ENCODE measurements at places on chromosomes 7 and 10. TPM values are rescaled to one million over a fixed set of nuclear protein-coding genes. Genes with fewer than 3 reads are reported as not detected.

DNA sequence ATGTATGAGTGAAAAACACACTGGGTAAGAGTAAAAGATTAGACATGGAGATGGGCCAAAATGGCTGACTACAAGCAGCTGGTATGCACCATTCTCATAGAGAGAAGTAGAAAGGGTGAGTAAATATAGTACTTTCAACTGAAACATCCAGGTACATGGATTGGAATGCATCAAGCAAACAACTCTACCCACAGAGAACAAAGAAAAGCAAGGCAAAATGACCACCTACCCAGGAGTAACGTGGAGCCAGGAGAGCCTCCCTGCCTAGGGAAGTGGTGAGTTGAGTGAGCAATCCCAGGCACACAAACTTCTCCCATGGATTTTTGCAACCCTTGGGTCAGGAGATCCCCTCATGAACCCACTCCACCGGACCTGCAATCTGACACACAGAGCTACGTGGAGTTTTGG, 212.8 kb downstream of the PTN start:
- DNase-seq, result no peak

Gene LRIT1
- total RNA-seq, result not detected

DNA sequence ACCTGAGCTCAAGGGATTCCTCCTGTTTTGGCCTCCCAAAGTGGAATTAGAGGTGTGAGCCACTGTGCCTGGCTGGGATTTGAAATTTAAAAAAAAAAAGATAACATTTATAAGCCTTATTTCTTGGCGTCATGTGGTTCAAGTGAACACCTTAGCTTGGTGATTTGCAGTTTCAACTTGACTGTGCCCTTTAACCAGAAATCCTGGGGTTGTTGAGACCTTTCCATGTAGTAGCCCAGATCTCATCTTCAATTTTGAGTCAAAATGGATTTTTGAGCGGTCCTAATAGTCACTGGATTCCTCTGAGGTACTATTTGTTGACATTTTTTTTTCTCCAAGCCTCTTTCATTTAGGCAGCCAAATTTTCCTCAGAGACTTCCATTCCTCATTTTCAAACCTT, 29.5 kb upstream of the FBXW4 start:
- DNase-seq, result no peak

GRCh38 chr10:48792687-48793096, 108.0 kb downstream of the WDFY4 start:
- no peak for DNase-seq

GRCh38 chr7:106062006-106062405, 50.1 kb downstream of the SYPL1 start:
- no peak for DNase-seq

Gene ELOVL3
- not detected for total RNA-seq

DNA sequence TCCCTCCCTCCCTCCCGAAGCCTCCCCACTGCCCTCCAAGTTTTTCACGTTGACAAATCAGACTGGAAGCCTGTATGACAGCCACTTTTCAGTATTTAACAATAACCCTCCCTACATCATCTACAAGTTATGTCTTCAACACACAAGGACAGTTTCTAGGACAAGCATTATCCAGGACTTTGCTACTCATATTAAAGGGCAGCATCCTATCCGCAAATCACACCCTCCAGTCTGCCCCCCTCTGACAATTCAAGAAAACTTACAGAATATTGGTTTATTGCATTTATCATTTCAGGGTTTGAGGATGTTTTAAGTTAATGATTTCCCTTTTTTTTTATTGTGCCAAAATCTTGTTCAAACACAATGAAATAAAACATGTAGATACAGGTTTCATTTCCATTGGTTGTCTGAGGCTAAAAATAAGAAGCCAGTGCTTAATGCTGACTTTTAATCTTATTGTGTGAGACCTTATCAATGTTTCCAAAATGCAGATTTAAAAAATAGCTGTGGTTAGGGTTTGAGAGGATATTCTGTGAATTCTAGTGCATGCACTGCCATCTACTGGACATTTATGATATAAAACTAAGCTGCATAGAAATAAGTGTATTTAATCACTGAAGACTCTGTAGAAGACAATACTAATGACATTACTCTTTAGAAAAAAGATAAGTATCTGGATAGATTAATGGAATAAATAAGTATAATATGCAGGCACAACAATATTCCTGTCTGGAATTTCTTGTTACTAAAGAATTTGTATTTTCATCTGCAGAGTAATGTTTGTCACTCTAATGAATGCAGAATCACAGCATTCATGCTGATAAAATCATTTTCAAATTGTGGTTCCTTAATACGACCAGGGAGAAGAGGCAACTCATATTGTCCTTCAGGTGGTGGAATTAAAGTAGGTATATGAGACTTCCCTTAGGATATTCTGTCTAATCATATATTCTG, 64.1 kb downstream of the CAV1 start:
- no peak for DNase-seq

- no peak for DNase-seq
Observed at GRCh38 chr10:9895981-9896380, 1121.7 kb upstream of the CELF2 start.

DNA sequence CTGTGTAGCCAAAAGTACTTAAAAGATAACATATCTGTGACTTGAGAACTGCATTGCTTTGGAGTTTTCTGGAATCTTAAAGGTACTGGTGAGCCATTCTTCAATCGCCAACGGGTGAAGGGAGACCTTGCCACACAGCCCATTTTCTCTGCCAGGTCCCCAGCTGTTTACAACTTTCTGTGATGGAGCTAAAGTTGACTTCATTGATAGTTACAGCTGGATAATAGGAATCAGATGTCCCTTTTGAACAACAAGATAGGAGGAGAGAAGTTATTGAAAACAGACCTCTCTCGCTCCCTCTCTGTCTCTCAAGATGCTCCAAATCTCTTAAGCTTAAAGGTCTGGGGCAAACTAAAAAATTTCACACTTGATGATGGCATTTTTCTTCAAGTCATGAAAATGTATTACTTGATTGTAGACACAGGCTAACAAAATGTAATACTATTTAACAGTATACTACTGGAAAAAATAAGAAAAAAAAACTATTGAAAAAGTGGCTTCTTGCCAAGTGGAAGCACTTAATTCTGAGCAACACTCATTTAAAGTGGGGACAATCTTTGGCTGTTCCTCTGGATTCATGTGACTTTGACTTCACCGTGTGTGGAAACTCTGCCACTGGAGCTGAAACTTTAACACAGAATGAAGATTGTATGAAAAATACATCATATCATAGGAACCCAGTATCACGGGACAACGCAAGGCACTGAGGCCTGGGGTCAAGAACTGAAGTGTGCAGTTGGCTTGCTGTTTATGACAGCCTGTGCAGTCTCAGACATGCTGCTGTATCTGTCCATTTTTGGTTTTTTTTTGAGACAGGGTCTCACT, 78.4 kb upstream of the AFAP1L2 start:
- no peak for DNase-seq

- DNase-seq, result no peak
Observed at GRCh38 chr7:5322621-5323410, 40.1 kb downstream of the SLC29A4 start.

DNA sequence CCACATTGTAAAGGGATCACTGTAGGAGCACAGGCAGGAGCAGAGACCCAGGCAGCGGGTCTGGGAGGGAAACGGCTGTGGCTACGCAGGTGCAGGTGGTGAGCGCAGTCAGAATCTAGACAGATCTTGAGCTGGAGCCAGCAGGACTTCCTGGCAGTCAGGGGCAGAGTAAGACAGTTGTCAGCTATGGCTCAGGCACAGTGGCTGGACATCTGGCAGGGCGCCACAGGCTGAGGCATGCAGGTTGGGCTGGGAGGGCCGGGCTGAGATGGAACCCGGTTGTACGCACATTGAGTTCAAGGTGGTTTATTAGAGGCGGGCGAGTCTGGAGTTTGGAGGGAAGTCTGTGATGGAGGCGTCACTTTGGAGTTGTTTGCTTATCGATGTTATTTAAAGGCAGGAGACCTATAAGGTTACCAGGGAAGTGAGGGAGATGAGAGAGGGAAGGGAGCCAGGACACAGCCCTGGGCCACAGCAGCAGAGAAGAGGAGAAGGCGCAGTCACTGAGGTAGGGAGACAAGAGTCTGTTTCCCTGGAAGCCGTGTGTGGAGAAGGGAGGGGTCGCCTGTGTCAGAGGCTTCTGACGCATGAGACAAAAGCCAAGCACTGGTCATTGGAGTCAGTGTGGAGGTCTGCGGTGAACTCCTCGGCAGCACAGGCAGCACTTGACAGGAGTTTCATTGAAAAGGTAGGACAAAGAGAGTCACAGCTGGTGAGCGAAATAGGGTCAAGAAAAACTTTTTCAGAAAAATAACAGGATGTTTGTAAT, 73.8 kb downstream of the LANCL2 start:
- no peak for DNase-seq

DNA sequence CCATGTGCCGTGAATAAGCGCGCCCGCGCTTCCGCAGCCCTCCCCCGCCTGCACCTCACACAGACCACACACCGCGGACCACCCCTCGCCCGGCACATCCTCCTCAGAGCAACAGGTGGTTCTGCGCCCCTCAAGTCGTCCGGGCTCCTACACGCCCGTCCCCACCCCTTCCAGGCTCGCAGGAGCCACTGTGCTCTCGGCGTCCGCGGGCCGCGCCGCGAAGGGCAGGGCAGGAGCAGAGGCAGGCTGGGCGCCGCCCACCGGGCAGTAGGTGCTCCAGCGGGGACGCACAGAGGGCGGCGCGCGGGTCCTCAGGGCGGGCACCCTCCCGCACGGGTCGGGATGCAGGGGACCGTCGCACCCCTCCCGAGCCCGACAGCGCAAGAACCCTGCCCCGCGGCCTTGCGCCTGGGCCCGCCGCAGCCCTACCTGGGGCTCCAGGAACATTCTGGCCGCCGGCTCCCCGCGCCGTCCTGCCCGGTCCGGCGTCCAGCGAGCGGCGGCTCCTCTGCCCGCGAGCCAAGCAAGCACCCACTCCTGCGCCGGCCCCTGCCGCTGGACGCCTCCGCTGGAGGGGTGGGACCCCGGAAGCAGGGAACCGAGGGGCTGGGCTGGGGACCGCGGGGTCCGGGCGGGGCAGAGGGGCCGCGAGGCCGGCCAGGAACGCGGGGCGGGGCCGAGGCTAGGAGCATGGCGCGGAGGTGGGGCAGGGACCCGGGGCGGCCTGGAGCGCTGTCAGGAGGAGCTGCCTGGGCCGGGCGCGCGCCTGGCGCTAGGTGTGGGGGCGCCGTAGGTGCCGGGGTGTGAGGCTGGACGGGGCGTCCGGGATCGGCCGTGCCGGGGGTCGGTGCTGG, 37.4 kb downstream of the RASGEF1A start:
- peak; percentile 57 for DNase-seq

All from H9 (cell line).